ENCODE measurements at places on chromosomes 6 and 20.

DNA sequence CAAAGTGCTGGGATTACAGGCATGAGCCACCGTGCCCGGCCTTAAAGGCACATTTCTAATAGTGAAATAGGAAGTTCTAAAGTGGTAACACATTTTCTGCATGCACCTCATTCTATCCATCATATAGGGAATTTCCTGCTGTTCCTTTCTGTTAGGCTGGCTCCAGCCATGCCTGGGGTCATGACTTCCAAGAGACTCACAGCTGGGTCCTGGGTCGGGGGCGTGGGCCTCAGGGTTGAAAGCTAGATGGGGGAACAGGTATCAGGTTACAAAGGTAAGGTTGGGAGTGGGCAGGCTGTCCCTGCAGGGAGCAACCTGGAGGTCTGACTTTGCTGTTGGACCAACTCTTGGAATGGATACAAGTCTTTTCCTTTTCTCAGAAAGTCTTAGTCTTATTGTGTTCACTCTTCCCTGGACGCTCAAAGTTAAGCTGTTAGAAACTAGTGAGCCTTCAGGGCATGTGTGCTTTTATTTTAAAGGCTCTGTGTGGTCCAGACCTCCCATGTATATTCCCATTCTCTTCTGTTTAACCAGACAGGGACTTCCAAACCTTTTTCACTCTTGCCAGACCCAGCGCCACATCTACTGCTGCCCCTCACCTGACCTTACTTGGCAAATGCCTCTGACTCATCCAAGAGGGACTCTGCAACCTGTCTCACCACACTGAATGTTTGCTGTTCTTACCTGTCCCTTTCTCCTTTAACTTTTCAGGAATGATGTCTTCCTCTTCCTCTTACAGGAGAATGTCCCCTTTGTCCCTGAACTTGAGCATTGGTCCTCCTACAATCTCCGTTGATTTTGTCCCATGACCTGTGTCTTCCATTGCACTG, 64.4 kb downstream of the TMEM170B start:
- no peak for DNase-seq

- DNase-seq: no peak
These were observed 243.8 kb downstream of the PLCB1 start for GRCh38 chr20:8375898-8376297.

GRCh38 chr6:101399616-101400162, 6.2 kb downstream of the GRIK2 start:
- no peak for DNase-seq

DNA sequence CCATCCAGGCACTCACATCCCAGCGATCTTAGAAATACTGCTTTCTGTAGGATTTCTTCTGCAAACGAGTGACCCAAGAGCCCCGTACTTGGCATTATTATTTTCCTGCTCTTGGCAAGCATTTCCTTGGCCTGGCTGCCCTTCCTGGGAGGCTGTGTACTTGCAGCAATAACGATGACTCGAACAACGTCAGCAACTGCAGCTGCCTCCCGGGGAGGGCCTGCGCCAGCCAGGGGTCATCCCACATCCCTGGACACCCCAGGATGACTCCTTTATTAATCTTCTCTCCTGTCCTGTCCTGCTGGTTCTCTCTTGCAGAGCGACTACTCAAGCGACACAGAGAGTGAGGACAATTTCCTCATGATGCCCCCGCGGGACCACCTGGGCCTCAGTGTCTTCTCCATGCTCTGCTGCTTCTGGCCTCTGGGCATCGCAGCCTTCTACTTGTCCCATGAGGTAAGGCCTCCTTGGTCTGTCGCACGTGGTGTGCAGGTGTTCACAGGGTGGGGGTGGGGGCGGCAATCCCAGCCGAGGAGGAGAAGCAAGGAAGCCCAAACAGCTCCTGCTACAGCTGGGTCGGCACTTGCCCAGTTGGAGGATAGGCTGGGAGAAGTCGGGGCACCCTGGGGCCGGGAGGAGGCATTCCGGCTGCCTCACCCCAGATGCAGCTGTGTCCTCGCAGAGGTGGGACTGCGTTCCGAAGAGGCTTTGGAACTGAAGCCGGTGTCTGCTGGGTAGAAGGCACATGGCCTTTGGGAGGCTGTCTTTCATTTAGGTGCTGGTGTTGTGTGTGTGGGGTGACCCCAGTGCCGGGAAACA, 115.3 kb downstream of the SYNDIG1 start:
- DNase-seq: no peak

GRCh38 chr20:35583636-35584560, 31.7 kb upstream of the SPAG4 start:
- DNase-seq: no peak

GRCh38 chr6:121201105-121201504, 133.2 kb downstream of the TBC1D32 start:
- no peak for DNase-seq

GRCh38 chr6:110532431-110532830, 56.0 kb upstream of the SLC22A16 start:
- no peak for DNase-seq

DNA sequence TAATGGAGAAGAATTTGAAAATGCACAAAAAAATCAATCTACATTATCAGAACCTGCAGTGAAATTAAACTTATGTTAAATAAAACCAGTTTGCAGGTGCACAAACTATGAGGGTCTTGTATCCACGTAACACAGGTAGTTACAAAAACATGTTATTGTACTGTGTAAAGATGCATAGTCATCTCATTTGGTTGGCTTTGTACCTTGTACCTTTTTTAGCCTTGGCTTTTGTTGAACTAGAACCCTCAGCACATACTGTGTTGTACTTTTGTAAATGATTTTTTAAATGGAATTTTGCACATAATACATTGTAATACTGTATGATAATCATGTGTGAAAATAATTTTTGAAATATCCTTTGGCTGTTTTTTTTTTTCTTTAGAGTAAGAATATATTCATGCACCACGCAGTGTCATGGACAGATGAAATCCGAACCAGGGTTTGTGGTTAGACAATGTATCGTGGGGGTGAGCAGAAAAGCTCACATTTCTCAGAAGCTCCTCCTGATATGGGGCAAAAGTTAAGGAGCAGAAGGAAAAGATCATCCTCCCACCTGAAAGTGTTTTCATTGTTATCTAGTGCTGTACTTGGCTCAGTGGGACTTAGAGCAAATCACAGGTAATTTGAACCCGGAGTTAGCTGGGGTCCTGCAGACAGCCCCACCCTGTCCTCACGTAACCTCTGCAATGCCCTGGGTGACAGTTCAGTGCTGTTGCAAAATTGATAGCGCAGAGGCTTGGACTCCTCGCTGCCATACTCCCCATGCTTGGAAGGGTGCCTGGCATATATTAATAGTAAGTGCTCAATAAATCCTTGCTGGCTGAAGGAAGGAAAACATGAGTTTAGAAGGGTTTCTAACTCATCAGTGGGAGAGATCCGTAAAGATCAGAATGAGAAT, 14.8 kb upstream of the NAA20 start:
- no peak for DNase-seq

DNA sequence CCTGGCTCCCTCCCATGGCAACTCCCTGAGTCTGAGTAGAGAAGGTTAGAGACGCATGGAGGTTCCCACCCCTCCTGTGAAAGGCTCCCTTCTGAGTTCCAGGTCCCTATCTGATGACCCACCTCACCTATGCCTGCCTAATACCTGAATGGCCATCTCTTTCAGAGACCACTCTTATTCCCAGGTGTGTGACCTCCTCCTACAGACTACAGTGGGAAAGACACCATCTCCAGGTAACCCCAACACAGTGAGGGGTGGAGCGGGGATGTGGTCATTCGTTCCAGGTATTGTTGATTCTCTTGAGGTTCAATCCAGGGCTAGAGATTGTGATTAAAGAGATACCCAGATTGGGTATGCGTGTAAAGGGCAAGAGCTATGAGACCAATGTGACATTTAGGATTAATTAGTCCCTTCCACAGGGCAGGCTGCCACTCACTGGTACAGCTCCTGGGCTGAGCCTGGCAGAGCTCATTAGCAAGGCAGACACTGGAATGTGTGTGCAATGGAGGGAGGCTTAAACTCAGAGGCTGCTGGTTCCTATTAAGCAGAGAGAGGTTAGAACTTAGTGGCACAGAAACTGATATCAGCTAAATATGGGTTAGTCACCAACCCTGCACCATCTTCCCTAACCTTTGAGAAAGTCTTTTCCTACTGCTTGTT, 46.5 kb upstream of the IER3 start:
- no peak for DNase-seq

DNA sequence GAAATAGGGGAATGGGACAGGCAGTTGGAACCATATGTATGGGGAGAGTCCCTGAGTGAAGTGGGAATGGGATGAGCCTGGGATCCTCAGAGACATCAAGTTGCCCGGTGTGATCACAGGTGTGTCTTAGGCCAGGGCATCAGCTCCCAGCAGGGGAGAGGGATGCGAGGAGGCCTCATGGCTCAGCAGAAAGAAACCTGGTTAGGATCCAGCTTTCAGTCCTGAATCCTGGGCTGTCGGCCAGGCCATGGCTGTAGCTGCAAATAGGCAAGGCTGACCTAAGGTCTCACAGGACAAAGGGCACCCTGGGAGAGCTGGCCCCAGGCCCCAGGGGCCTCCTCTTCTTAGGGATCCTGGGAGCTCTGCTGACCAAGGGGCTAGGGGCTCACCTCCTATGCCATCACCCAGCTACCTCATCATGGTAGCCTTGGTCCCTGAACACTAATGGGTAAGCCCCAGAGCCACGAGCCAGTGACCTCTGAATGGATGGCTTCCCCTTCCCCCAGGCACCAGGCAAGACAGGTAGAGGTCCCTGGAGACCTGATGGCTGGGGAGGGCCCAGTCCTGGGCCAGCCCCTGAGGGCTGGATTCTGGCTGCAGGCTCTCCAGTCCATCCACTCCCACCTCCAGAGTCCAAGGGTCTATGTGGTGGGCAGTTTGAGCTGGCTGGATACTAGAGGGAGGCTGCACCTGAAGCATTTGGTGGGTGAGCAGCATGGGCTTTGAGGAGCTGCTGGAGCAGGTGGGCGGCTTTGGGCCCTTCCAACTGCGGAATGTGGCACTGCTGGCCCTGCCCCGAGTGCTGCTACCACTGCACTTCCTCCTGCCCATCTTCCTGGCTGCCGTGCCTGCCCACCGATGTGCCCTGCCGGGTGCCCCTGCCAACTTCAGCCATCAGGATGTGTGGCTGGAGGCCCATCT, at the start of gene SLC22A7:
SLC22A7 (plus strand) TSS at position 617 of the 921 bp plus-strand sequence; CDS start at position 716, 99 bp downstream.
- no peak for DNase-seq

DNA sequence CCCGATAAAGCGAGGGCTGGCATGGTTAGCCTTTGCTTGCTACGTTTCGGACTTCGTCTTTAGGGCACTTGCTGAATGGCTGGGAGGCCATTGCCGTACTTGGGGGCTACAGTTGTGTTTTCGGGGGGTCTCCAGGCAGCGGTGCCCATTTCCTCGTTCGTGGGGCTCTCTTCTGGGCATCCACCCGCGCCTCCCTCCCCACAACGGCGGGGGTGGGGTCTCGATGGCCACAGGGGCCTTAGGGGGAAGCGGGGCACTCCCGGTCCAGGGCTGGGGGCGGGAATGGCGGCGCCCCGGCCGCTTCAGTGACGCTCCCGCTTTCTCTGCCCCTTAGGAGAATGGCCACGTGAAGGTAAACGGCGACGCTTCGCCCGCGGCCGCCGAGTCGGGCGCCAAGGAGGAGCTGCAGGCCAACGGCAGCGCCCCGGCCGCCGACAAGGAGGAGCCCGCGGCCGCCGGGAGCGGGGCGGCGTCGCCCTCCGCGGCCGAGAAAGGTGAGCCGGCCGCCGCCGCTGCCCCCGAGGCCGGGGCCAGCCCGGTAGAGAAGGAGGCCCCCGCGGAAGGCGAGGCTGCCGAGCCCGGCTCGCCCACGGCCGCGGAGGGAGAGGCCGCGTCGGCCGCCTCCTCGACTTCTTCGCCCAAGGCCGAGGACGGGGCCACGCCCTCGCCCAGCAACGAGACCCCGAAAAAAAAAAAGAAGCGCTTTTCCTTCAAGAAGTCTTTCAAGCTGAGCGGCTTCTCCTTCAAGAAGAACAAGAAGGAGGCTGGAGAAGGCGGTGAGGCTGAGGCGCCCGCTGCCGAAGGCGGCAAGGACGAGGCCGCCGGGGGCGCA, 2.4 kb downstream of the MARCKS start:
- no peak for DNase-seq

GRCh38 chr6:75813476-75814250, 64.6 kb downstream of the MYO6 start:
- no peak for DNase-seq

GRCh38 chr6:159759645-159760044, 2.2 kb upstream of the ACAT2 start:
- DNase-seq: no peak

- peak; percentile 44 for DNase-seq
These were observed 6.8 kb downstream of the SCAND1 start for GRCh38 chr20:35947489-35947888.

GRCh38 chr20:62019881-62020492, 45.7 kb downstream of the TAF4 start:
- DNase-seq: no peak

GRCh38 chr6:168528474-168529095, 87.6 kb downstream of the SMOC2 start:
- no peak for DNase-seq

DNA sequence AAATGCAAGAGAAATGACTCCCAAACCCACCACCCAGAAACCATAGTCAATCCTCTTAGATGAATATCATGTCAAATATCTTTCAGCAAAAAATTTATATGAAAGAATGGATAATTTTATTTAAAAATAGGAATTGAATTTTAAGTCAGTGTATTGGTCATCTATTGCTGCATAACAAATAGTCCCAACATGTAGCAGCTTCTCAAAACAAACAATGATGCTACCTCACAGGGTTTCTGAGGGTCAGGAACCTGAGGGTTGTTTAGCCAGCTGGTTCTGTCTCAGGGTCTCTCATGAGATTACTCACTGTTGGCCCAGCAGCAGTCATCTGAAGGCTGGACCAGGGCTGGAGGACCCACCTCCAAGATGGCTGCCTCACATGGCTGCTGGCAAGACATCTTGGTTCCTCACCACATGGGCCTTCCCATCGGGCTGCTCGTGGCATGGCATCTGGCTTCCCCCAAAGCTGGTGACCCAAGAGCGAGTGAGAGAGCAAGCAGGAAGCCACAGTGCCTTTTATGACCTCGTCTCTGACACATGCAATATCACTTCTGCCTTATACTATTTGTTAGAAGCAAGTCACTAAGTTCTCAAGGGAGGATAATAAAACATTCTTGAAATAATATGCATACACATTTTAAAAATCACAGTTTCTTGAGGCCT, 36.3 kb downstream of the BANF2 start:
- no peak for DNase-seq

DNA sequence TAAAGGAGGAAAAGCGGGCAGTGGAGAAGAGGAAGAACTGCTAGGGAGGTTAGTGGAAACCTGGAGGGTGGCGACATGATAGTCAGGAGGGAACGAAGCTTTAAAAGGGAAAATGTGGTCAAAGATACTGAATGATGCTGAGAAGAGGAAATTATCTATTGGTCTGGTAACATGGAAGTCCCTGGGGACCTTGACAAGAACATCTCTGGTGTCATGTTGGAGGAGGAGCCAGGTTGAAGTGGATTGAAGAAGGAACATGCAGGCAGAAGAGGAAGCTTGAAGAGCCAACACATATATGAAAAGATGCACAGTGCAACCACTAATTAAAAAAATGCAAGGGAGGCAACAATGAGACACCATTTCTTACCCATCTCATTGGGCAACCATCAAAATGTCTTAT, 251.9 kb upstream of the RNF24 start:
- DNase-seq: no peak

DNA sequence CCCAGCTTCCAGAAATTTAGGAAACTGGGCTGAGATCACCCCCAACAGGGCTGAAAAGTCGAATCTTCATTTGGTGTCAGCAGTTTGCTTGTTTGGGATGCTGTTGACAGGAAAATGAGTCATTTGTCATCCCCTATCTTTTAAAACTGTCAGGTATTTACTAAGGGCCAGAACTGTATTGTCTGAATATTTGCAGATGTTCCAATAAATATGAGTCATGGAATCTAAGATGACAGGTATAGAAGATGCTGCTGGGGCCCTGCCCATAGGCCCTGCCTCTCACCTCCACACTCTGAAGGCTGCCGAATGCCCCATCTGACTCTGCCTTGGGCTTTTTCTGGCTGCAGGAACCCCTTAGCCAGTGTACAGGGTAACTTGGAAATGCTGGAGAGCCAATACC, 3.9 kb downstream of the ETV7 start:
- DNase-seq: no peak
